ENCODE measurements at places on chromosomes 6 and 20.

DNA sequence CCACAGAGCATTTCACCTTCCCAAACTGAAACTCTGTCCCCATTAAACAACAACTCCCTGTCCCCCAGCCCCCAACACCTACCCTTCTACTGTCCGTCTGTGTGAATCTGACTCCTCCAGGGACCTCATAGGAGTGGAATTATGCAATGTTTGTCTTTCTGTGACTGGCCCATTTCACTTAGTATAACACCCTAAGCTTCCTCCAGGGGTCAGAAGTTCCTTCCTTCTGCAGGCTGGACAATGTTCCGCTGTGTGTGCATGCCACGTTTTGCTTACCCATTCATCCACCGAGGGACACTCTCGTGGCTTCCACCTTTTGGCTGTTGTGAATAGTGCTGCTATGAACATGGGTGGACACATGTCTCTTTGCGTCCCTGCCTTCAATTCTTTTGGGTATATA, 37.6 kb upstream of the MPC1 start:
- DNase-seq = peak; percentile 11
- no peak overlapping the region for H3K4me3 ChIP-seq
- H3K4me1 ChIP-seq = no peaks in the 10 kb centered on the region
- no peak overlapping the region for H3K27ac ChIP-seq
- no peaks in the 10 kb centered on the region for H3K36me3 ChIP-seq

DNA sequence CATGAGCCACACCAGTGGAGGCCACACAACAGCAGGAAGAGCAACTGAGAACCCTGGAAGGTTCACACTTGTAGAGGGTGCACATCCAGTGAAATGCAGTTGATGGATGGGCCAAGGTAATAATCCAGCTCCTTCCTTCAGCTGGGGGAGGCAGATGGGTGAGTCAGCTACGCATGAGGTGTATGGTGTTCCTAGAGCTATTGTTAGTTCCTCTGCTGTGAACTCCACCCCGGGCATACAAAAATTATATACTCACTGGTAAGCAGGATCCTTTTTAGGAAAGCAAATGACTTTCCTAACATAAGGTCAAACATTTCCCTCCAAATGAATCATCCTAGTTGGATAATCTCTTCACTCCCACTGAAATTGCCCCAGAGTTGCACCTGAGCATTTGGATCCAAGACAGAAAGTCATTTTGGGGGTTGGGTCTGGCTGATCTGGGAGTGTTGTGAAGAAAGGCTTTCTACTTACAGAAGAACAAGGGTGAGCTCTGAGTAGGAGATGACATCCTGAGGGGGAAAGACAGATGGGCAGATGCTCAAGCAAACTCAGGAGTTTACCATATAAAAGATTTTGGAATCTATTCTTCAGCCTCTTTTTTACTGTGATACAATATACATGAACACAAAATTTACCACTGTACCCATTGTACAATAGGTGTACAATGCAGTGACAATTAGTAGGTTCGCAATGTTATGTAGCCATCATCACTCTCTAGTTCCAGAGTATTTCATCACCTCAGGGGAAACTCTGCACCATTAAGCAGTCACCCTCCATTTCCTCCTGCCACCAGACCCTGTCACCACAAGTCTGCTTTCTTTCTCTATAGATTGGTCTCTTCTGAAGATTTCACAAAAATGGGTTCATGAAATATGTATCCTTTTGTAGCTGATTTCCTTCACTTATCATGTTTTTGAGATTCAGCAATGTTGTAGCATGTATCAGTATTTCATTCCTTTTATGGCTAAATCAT, 11.1 kb downstream of the HLA-F start:
- H3K4me3 ChIP-seq = no peak overlapping the region
- no peak for DNase-seq
- H3K27ac ChIP-seq = no peak overlapping the region

DNA sequence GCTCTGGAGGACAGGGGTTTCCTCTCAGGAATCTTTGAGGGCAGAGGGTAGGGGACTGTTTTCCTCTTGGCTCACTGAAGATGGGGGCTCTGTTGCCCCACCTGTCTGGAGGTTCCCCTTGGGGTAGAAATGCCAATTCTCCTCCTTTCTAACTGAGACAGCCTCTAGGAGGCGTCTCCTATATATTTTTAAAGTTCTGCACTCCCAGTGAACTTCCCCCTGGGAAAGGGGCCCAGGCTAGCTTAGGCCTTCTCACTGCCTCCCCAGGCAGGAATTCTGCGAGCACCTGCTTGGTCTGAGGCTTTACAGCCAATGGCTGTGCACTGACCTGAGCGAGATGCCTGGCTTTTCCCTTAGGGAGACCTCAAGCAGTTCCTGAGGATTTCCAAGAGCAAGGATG, 24.8 kb upstream of the SRF start:
- no peak overlapping the region for H3K4me3 ChIP-seq
- DNase-seq = no peak
- no peaks in the 10 kb centered on the region for H3K36me3 ChIP-seq
- H3K27ac ChIP-seq = no peak overlapping the region

- H3K36me3 ChIP-seq = no peaks in the 10 kb centered on the region
- no peak overlapping the region for H3K27ac ChIP-seq
- DNase-seq = no peak
- H3K4me1 ChIP-seq = peaks cover 15% of the 10 kb centered on the region
- H3K27me3 ChIP-seq = no peaks in the 10 kb centered on the region
Measured at GRCh38 chr6:116395647-116396046, 24.9 kb downstream of the DSE start.

GRCh38 chr20:62624325-62624690, 18.0 kb upstream of the SLCO4A1 start:
- no peaks in the 10 kb centered on the region for H3K36me3 ChIP-seq
- no peak overlapping the region for H3K4me3 ChIP-seq
- peak overlapping the region; percentile 91 for H3K27ac ChIP-seq
- no peaks in the 10 kb centered on the region for H3K27me3 ChIP-seq
- no peak for DNase-seq

- H3K36me3 ChIP-seq = no peaks in the 10 kb centered on the region
- no peak for DNase-seq
- no peak overlapping the region for H3K4me3 ChIP-seq
- H3K4me1 ChIP-seq = peaks cover 1% of the 10 kb centered on the region
- no peaks in the 10 kb centered on the region for H3K27me3 ChIP-seq
Measured at GRCh38 chr6:96651816-96652215, 88.9 kb downstream of the FHL5 start.

DNA sequence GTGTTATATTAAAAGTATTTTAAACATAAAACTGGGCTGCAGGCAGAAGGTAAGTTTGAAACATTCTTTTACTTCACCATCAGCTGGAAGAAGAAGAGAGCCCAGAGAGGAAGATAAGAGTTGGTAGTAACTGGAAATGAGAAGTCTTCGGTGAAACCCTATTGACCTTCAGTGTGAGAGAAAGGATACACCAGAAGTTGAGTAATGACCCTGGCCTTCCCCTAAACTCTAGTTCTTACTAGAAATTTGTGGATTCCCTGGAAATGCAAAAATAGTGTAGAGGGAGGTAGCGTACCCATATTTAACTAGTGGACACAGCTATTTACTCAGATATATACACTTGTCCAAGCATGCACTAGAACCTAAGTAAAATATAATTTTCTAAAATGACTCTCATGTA, 8.0 kb upstream of the EPM2A start:
- no peak overlapping the region for H3K27ac ChIP-seq
- H3K4me1 ChIP-seq = no peaks in the 10 kb centered on the region
- no peak overlapping the region for H3K4me3 ChIP-seq
- no peak for DNase-seq

- no peaks in the 10 kb centered on the region for H3K4me1 ChIP-seq
- H3K27ac ChIP-seq = no peak overlapping the region
- no peaks in the 10 kb centered on the region for H3K36me3 ChIP-seq
- no peaks in the 10 kb centered on the region for H3K27me3 ChIP-seq
- DNase-seq = no peak
Measured at GRCh38 chr6:147381712-147382111, 126.8 kb upstream of the SAMD5 start.

GRCh38 chr6:83114164-83114563, 46.7 kb downstream of the DOP1A start:
- H3K36me3 ChIP-seq = no peaks in the 10 kb centered on the region
- no peak overlapping the region for H3K4me3 ChIP-seq
- DNase-seq = no peak
- H3K4me1 ChIP-seq = no peaks in the 10 kb centered on the region

GRCh38 chr20:25574411-25574810, 10.9 kb downstream of the NINL start:
- DNase-seq = no peak
- no peak overlapping the region for H3K4me3 ChIP-seq
- H3K36me3 ChIP-seq = no peaks in the 10 kb centered on the region
- H3K27ac ChIP-seq = peak overlapping the region; percentile 64

DNA sequence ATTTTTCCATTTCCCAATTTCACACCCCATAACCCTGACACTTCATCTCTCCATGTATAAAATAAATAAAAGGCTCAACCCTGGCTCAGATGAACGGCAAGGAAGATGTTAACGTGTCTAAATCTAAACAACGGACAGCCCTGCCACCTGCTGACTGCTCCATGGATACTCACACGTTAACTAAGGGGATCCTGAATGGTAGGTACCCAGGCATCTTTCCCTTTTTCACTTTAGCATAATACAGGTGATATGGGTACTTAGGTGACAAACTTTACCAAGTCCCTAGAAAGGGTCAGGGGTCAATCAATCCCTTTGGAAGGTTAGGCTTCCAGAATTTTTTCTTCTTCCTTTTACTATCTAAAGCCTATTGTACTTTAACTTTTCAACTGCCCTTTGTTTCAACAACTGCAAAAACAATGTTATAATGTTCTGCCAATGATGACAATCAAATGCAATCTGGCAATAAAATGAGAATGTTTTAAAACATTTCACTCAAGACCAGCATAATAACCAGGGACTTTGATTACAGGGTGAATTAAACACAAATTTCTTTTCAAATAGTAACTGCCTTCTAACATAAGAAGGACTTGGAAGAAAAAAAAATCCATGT, 52.4 kb upstream of the IPCEF1 start:
- no peaks in the 10 kb centered on the region for H3K27me3 ChIP-seq
- no peak overlapping the region for H3K4me3 ChIP-seq
- no peak for DNase-seq
- peaks cover 13% of the 10 kb centered on the region for H3K4me1 ChIP-seq
- H3K27ac ChIP-seq = no peak overlapping the region

DNA sequence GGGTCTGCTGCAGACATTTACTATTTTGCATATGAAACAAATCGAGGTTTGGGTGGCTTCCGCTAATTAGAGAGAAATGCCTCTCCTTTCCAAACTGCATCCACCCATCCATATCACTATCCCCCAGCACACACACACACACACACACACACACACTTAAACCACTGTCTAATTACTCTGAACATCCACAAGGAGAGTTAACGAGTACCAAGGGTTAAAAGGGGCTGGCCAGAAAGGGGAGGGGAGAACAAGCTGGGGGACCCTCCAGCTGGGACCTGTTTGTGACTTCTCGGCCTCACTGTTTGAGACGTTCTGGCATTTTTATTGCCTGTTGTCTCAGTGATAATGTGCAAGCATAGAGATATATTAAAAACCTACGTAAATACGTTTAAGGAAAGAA, 261.2 kb downstream of the FOXC1 start:
- H3K27ac ChIP-seq = no peak overlapping the region
- DNase-seq = no peak
- no peak overlapping the region for H3K4me3 ChIP-seq
- peaks cover 4% of the 10 kb centered on the region for H3K4me1 ChIP-seq

GRCh38 chr6:93213028-93213427, 206.3 kb downstream of the EPHA7 start:
- H3K27me3 ChIP-seq = no peaks in the 10 kb centered on the region
- no peaks in the 10 kb centered on the region for H3K36me3 ChIP-seq
- no peak overlapping the region for H3K4me3 ChIP-seq
- H3K27ac ChIP-seq = no peak overlapping the region

DNA sequence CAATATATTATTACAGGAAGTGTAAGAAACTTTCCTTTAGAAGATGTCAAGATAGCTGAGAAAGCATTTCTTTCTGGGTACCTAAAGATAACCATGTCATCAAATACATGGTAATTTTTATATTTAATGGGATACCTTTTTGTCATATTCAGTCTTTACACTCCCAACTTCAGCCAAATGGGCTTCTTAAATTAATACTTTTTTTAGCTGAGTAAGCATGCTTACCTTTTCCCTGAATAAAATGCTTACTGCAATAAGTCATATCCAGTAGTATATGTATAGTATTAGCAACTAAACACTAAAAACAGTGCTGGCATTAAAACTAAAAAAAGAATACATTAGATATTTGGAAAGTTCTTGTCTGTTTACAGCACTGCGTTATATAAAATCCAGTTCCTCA, 17.4 kb upstream of the PBOV1 start:
- no peaks in the 10 kb centered on the region for H3K36me3 ChIP-seq
- no peak for DNase-seq
- no peak overlapping the region for H3K27ac ChIP-seq

GRCh38 chr6:112665815-112666214, 318.7 kb downstream of the RFPL4B start:
- H3K36me3 ChIP-seq = no peaks in the 10 kb centered on the region
- peaks cover 2% of the 10 kb centered on the region for H3K4me1 ChIP-seq
- H3K27me3 ChIP-seq = no peaks in the 10 kb centered on the region
- DNase-seq = no peak

DNA sequence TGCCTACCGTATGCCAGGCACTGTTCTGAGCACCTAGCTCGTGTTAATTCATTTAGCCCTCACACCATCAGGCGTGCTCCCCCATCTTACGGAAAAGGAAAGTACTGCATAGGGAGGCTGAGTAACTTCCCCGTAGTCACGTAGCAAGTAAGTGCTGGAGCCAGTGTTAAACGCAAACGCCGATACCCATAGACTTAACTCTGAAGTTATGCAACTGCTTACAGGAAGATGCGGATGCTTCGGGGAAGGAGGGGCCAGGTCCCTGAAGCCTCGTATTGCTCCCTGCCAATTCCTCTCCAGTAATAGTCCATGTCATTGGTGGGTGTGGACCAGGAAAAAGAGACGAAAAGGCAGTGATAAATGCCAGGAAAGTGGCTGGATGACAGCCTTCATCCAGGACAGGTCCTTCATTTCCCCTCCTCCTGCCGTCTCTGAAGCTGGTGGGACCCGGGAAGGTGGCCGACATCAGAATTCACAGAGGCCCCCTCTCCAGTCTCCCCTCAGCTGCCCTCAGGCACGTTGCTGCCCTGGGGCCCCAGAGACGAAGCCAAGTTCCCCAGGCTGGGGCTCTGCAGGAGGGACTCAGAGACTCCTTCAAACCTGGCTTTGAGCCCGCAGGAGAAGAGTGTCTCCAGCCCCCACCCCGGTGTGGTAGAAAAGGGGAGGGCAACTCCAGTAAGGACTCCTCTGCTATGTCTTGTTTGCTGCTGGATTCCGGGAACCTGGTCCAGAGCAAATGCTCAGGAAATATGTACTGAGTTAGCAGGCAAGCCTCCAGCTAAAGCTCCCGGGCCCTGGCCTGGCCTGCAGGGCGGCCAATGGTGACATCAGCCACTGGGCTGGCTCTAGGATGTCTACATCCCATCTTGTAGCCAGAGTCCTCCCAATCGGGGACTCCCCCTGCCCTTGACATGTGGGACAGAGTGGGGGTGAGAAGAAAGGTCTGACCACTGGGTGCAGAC, 37.8 kb downstream of the RAB44 start:
- no peaks in the 10 kb centered on the region for H3K36me3 ChIP-seq
- H3K27me3 ChIP-seq = no peaks in the 10 kb centered on the region
- H3K4me1 ChIP-seq = peaks cover 5% of the 10 kb centered on the region
- peak overlapping the region; percentile 1 for H3K27ac ChIP-seq
- peak; percentile 80 for DNase-seq
